ENCODE measurements at places on chromosomes 6 and 20.

DNA sequence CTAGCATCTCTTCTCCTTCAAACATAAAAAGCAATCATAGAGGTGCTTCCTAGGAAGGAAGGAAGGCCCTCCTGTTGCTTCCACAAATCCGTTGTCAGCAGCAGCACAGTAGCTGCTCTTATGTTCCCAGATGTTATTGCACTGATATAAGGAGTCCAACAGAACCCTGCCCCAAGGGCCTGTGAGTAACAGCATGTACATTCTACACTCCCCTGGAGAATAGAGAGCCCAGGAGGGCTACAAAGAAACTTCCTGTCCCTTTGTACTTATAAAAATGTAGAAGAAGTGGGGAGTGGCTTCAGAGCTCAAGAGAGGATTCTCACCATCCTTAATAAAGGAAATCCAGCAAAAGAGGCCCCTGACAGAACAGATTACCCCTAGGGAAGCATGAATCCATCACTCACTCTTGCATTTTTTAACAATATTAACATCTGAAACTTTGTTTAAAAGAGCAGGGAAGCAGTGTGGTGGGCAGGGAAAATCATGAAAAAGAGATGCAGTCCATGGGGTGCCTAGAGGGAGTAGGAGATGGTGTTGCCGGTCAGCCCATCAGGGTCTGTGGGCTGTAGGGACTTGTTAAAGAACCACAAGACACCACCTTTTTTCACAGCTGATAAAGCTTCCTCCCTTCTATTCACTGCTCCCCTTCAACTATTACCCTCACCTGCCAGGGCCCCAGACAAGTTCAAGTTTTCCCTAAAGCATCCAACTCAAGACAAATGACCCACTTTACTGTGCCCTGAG is 104.5 kb upstream of the ADGRF1 start:
- DNase-seq: peak; percentile 84

- no peak for DNase-seq
These were observed 132.1 kb upstream of the FAM184A start for GRCh38 chr6:119210596-119210995.

GRCh38 chr20:38295811-38296210 is 8.1 kb upstream of the BPI start:
- DNase-seq: no peak

- DNase-seq: no peak
These were observed 13.5 kb downstream of the HLA-A start for GRCh38 chr6:29955783-29956182.

DNA sequence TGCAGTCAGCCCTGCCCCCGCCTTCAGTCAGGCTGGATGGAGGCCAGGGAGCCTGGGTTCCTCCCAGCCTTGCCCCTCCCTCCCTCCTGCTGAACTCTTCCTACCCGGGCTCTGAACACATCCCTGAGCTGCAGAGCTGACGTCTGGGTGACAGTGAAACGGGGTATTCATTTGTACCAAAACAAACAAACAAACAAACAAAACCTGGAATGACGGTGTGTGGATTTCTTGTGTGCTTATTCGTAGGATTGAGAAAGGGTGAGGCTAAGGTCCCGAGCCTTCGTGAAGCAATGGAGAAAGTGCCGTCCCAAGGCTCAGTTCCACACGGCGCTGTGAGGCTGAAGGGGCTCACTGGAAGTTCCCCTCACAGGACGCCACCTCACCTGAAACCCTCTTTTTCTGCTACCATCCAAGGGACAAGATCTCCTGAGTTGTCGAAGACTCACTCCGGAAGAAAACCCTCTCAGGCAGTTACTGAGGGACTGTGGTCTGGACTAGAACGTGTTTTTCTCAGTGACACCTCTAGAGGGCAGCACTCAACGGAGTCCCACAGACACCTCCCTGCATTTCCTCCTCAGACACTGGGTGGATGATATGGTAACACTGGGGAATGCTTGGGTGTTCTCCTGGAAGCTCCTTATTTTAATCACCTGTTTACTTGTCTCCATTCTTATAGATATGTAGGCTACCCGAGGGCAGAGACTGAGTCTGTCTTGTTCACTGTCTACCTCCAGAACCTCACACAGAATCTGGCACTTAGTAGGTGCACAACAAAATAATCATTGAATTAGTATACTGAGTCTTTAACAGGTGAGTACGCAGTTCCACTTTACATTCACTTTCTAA is 27.3 kb downstream of the GSTA3 start:
- peak; percentile 80 for DNase-seq

DNA sequence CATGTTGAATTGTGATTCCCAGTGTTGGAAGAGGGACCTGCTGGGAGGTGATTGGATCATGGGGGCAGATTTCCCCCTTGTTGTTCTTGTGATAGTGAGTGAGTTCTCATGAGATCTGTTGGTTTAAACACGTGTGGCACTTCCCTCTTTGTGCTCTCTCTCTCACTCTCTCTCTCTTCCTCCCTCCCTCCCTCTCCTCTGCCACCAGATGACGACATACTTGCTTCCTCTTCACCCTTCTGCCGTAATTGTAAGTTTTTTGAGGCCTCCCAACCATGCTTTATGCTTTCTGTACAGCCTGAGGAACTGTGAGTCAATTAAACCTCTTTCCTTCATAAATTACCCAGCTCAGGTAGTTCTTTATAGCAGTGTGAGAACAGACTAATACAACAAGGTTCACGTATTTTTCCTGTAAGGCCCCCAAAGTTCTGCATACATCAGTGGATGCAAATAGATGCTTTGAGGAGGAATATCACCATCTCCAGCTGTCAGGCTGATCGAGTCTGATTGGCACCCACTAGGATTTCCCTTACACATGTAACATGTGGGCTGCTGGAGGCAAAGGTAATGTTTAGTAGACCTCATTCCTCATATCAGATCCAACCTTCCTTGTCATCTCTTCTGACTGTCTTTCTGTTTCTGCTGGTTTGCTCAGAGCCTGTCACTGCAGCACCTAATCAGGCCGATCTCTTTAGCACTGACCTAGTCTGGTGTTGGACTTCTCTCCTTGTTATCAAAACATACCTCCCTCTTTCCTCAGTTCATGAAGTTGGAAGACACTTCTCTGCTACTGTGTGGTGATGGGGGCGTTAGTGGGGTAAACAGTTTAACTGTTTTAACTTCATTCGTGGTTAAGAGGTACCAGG is 54.3 kb upstream of the BACH2 start:
- DNase-seq: no peak

DNA sequence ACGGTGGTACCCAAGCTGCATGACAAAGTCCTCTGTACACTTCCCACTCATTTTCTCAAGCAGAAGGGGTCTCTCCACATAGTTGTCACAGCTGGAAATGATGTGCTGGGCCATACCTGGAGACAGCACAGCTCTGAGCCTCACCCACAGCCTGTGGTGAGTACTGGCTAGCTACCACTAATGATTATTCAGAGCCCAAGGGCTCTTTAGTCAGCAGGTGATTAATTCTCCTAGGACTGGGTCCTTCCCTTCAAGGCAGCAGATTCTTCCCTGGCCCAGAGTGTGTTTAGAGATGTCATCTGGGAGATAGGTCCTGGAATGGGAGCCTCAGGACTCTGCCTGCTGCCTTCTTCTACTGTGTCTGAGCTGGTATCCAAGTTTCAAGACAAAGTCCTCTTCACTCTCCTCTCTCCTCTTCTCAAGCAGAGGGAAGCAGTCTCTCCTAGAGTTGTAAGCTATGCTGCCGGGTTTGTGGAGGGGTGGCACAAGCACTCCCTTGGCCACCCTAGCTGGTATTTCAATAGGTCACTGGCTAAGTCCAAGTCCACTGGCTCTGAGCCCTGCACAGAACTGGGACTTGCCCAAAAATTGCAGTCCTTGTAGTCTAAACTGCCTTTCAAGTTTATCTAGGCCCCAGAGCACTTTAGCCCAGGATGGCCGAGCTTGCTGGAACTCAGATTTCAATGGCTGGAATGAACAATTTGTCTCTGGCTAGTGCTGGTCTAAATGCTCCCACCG is 49.8 kb upstream of the VGLL2 start:
- DNase-seq: no peak
